ENCODE measurements at places on chromosomes 6 and 20. TPM values are rescaled to one million over a fixed set of nuclear protein-coding genes. Genes with fewer than 3 reads are reported as not detected.

- peaks cover 3% of the 10 kb centered on the region for H3K4me1 ChIP-seq
- no peaks in the 10 kb centered on the region for H3K36me3 ChIP-seq
- no peak overlapping the region for H3K4me3 ChIP-seq
These were observed 4.1 kb upstream of the PAX1 start for GRCh38 chr20:21701171-21701876.

The GATA5 gene
- 0.54 TPM for total RNA-seq

- H3K36me3 ChIP-seq = no peaks in the 10 kb centered on the region
- H3K4me3 ChIP-seq = no peak overlapping the region
- DNase-seq = peak; percentile 62
- no peak overlapping the region for H3K27ac ChIP-seq
- H3K4me1 ChIP-seq = no peaks in the 10 kb centered on the region
These were observed 103.6 kb downstream of the PAX1 start for GRCh38 chr20:21808863-21809664.

GRCh38 chr6:168004945-168005344 lies 7.5 kb downstream of the KIF25 start:
- H3K4me3 ChIP-seq = no peak overlapping the region
- no peak overlapping the region for H3K27ac ChIP-seq
- H3K36me3 ChIP-seq = no peaks in the 10 kb centered on the region
- DNase-seq = no peak
- H3K27me3 ChIP-seq = no peaks in the 10 kb centered on the region

GRCh38 chr6:39137245-39137644 lies 22.3 kb upstream of the SAYSD1 start:
- DNase-seq = no peak
- no peaks in the 10 kb centered on the region for H3K36me3 ChIP-seq
- H3K4me3 ChIP-seq = no peak overlapping the region
- no peak overlapping the region for H3K27ac ChIP-seq
- no peaks in the 10 kb centered on the region for H3K27me3 ChIP-seq

- H3K36me3 ChIP-seq = no peaks in the 10 kb centered on the region
- H3K4me1 ChIP-seq = no peaks in the 10 kb centered on the region
- no peaks in the 10 kb centered on the region for H3K27me3 ChIP-seq
- H3K4me3 ChIP-seq = no peak overlapping the region
These were observed 79.5 kb downstream of the FYN start for GRCh38 chr6:111793711-111794111.

The RREB1 gene
- total RNA-seq = 49.9 TPM

- no peaks in the 10 kb centered on the region for H3K36me3 ChIP-seq
- no peak for DNase-seq
- no peak overlapping the region for H3K27ac ChIP-seq
- H3K27me3 ChIP-seq = no peaks in the 10 kb centered on the region
- H3K4me1 ChIP-seq = peaks cover 9% of the 10 kb centered on the region
These were observed 48.9 kb downstream of the DUSP22 start for GRCh38 chr6:340991-341827.

Data from thyroid gland (tissue), 4 donors.